Mesothelial cell of epicardium (in vitro differentiated cells): ENCODE measurements at places on chromosomes 3 and 15.

DNA sequence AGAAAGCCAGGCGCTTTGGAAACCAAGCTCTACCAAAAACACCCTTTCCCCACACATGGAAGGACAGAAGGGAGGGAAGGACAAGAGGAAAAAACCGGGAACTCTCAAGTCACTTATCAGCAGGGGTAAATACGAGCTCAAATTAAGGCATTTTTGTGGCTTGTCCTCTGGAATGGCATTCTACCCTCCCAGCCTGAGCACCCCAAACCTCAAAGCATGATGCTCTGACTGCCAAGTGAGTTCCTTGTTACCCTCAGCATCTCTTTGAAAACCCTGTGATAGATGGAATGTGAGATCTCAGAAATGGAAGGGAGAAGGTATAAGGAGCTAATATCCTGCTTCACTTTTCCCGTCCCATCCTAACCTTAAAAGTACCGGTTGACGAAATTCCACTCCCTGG lies 8.1 kb upstream of the CSPG5 start:
- DNase-seq: no peak

GRCh38 chr15:100457201-100457600 lies 71.5 kb downstream of the CERS3 start:
- DNase-seq: no peak

- DNase-seq: no peak
Observed at GRCh38 chr15:59691194-59691805, 2.2 kb upstream of the BNIP2 start.

- no peak for DNase-seq
Observed at GRCh38 chr3:16369885-16370284, 104.9 kb downstream of the OXNAD1 start.

DNA sequence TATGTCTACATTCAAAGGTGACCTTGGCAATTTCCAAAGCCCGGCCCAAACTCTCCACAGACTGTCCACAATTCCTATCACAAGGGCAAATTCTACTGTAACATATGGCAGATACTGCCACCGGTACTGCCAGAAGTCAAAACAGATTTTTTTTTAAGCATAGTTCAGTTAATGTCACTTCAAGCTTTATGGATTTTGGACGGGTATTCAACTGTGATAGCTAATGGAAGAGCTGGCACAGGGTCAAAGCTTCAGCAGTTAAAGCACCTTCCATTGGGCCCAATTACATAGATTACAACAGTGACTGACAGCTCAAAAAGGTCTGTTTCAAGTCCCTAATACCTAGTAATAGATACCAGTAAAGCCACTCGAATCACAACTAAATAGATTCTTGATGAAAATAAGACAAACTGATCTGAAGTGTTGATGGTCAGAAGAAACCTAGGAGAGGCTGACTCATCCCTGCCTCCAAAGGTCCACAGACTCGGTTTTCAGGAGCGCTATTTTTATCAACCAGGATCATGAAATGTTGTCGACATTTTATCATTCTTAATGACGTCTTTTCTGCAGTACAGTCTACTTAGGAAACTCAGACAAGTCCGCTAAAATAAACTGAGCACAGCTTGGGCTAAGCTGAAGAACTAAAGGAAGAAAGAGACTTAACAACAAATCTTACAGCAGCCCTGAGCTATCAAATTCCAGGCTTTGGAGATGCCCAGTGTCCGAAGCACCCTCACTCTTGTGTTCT lies 38.7 kb downstream of the ANXA2 start:
- no peak for DNase-seq
